ENCODE measurements at places on chromosomes 1 and 21.

DNA sequence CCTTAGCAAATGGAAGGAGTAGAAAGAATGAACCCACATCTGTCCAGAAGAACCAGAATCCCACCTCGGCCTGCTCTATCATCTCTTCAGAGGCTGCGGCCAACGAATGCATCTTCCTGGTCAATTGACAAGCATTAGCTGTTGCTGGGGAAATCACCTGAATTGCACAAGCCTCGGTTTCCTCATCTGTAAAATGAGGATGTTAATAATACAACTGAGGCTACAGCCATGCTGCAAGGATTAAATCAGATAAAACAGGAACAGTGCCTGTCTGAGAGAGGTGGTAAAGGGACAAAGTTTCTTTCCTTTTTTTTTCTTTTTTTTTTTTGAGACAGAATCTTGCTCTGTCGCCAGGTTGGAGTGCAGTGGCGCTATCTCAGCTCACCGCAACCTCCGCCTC, 99.8 kb downstream of the KIF14 start:
- no peak for DNase-seq

GRCh38 chr1:112905395-112906149, 50.4 kb downstream of the SLC16A1 start:
- no peak for DNase-seq

DNA sequence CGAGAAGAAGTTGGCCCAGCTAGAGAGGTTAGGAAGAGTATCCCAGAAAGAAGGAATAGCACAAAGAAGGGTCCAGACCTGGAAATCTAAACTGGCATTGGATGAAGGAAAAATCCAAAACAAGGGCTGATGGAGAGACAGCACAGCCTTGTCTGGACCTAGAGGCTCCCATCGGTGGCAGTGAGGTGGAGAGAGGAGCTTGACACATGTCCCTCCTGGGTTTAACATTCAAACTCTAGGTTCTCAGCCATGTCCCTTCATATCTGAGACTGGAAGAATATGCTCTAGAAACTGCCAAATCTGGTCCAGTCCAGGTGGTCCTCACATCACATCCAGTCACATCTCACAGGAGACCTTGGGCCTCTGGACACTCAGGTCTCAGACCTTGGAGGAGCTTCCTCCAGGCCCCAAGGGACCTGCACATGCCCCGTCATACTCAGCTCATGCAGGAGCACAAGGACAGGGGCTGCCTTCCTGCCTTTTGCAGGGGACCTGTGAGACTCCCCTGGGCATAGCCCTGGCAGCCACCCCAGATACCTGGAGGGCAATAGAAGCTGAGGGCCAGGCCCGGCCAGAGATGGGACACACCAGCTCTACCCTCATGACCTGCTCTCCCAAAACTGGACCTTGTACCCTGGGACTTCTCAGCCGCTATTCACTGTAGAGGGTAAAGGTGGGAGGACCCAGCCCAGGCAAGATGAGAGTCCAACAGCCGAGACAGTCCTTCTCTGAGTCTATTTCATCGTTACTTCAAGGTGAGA, 7.5 kb downstream of the TMEM125 start:
- DNase-seq = no peak

DNA sequence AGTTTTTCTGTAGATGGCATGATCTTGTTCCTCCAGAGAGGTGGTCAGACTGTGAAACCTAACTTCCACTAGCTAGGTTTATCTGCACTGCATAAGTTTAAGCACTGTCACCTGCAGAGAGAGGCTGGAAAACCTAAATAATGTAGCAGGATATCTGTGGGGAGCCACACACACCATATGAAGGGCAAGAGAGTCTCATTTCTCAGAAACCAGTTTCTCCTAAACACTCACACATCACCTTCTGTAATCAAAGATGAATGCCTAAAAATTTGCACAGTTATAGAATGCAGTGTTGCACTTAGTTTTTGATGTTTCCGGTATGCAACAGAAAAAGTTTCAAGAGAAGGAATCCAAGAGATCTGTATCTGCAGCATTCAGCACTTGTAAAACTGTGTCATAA, 654.6 kb downstream of the ADGRL2 start:
- no peak for DNase-seq

GRCh38 chr21:45916011-45916840, 65.3 kb upstream of the COL6A1 start:
- no peak for DNase-seq

- DNase-seq = peak; percentile 16
Measured at GRCh38 chr1:30384286-30385245, 338.8 kb downstream of the MATN1 start.

DNA sequence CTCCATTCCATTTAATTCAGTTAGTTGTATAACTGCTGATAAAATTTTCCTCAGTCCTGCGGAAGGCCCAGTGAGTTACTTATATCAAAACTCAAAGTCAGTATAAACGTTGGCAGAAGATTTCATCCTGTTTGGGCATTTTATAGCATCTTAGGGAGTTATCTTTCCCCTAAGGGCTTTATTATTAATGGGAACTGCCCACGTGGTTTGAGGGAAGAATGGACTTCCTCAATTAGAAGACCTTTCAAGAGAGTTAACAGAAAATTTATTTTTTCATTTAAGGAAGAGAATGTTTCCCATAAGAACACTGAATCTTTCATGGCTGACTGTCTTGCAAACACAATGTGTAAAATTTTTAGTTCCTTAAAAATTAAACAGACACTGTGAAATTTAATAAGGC, 400.1 kb downstream of the NEGR1 start:
- DNase-seq = no peak

DNA sequence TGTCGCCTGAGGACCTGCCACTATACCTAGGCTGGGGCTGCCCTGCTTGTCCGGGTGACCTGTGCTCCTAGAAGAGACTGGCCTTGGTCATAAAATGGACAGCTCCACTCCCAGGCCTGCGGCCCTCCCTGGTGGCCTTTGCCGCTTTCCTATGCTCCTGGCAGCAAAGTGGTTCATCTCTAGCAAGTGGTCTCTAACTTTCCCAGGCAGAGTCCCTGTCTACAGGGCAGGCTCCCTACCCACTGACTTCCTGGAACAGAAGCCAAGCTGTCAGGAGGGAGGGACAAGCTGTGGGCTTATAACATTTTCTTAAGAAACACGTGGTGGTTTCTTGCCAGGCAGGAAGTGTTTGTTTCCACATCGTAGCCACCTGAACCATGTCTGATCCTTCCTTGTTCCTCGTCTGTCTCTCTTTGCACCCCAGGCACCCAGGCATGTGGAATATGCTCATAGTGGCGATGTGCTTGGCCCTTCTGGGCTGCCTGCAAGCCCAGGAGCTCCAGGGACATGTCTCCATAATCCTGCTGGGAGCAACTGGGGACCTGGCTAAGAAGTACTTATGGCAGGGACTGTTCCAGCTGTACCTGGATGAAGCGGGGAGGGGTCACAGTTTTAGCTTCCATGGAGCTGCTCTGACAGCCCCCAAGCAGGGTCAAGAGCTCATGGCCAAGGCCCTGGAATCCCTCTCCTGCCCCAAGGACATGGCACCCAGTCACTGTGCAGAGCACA, 10.1 kb downstream of the H6PD start:
- DNase-seq = no peak

- DNase-seq = no peak
Measured at GRCh38 chr1:211198880-211199279, 60.3 kb upstream of the RCOR3 start.

GRCh38 chr21:44681861-44682579, at the start of gene KRTAP12-1:
KRTAP12-1 (minus strand) TSS chr21:44682163; CDS start chr21:44682123, 40 bp downstream.
- DNase-seq = peak; percentile 96

- DNase-seq = no peak
Measured at GRCh38 chr1:58303841-58304240, 242.7 kb downstream of the OMA1 start.

- no peak for DNase-seq
Measured at GRCh38 chr1:118488787-118489186, 303.8 kb upstream of the SPAG17 start.

DNA sequence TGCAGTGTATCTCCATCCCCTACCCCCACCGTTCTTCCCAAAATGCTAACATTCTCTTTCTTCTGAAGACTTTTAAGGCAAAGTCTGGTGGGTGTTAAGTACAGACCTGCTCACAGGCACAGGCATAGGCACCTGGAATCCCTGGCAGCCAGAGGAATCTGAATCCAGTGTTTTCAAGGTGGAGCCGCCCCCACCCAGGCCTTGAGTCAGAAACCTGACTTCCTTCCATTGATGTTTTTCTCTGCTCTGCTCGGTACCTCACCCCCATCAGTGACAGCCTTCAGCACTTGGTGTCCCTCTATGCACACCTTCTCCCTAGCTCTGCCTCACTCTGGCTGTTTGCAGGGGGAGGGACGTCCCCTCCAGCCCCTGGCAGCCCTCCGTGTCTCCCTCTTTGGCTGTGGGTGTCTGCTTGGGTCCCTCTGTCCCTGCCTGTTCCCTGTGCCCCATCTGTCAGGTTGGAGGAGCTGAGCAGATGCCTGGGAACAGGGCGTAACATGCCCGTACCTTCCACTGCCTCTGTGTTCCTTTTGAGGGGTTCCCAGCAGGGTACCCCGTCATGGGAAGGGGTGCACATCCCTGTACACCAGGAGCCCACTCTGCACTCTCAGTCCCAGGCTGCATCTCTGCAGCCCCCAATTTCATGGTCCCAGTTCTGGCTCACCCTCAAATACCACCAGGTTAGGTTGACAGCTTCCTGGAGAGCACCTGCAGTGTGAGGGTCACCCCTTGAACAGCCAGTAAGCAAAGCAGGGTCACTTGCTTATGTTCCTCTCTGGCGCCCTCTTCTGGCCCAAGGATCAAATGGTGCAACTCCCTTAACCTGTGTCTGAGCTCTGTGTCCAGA, 6.7 kb downstream of the NCDN start:
- DNase-seq = peak; percentile 67

GRCh38 chr21:29219165-29219770, 79.5 kb upstream of the BACH1 start:
- DNase-seq = no peak

GRCh38 chr21:42027822-42028765, 17.9 kb upstream of the ZBTB21 start:
- peak; percentile 59 for DNase-seq

DNA sequence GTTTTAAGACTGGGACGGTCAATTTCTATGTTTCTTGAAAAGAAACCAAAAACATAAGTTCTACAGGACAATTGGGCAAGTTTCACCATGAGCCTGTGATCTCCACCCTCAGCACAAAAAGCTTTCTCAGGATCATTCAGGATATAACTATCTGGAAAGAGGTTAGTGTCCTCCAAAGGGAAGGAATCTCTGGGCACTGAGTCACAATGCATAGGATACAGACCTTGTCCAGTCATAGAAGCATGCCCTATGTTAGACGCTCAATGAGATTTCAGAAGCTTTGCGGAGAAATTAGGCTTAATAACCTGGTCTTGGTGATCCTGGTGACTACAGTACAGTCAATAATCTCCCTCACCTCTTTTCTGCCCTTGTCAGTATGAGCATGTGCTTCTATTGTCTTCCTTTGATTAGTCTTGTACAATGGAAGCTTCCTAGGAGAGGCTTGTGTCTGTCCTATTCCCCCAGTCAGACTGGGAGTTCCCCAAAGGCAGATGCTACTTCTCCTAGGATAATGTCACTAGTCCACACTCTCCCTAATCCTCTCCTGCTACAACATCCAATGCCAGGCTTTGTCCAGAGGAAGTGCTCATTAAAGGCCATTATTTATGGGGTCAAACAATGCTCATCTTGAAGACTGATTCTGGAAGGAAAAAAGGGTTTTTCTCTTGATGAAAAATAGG, 97.4 kb downstream of the KCNH1 start:
- DNase-seq = no peak

DNA sequence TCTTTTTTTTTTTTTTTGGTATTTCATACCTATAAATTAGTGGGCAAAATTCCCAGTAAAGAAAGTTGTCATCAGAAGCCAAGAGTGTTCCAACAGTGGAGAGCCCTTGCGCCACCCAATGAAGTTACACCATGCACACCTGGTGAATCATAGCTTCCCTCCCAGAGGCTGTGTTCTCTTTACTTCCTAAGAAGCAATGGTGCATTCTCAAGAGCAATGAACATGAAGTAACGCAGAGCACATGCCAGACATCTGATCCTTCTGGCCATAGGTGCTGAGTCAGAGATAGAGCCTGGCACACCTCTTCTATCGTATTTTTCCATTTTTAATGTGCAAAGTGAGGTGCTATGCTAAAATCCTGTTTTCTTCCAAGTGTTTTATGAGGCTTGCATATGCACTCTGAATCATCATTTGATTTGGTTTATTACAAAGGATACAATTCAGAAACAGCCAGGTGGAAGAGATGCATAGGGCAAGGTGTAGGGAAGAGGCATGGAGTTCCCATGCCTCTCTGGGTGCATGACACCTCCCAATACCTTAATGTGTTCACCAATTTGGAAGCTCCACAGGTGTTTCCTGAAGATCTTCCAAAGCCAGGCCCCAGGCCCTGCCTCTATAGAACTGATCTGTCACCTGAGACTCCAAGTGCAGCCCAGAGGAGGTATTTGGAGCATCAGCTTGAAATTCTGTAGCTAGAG, 408.0 kb downstream of the SIPA1L2 start:
- DNase-seq = peak; percentile 85

GRCh38 chr1:15965228-15965767, 10.6 kb downstream of the ZBTB17 start:
- DNase-seq = no peak

DNA sequence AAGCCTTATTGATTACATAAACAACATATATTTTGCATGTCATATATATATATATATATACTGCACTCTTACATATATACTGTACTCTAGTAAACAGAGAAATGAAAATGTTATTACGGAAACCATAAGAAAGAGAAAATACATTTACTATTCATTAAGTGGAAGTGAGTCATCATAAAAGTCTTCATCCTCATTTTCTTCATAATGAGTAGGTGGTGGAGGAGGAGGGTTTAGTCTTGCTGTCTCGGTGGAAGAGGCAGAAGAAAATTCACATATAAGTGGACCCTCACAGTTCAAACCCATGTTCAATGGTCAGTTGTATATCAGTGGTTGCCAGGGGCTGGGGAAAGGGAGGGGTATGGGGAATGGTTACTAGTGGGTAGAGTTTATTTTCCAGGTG, 8.0 kb upstream of the IFNLR1 start:
- DNase-seq = no peak

GRCh38 chr1:11898831-11899467, 27.3 kb downstream of the KIAA2013 start:
- no peak for DNase-seq

DNA sequence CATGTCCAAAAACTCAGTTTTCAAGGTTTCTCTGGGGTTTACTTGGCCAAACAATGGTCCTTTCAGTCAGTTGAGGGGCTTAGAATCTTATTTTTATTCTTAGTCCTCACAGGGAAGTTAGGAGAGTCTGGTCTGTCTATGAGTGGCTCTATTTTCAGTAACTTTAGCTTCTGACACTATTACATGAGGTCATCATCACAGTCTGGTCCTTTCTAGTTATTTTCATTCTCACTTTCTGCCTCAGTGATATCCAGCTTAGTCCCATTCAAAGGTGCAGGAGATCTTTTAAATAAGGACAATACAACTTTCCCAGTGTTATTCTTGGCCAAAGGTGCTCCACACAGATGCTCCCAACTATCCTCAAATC, 30.0 kb upstream of the FGGY start:
- no peak for DNase-seq

GRCh38 chr21:38389354-38389676, 109.0 kb downstream of the ERG start:
- no peak for DNase-seq
